ENCODE measurements at places on chromosomes 16 and 17.

DNA sequence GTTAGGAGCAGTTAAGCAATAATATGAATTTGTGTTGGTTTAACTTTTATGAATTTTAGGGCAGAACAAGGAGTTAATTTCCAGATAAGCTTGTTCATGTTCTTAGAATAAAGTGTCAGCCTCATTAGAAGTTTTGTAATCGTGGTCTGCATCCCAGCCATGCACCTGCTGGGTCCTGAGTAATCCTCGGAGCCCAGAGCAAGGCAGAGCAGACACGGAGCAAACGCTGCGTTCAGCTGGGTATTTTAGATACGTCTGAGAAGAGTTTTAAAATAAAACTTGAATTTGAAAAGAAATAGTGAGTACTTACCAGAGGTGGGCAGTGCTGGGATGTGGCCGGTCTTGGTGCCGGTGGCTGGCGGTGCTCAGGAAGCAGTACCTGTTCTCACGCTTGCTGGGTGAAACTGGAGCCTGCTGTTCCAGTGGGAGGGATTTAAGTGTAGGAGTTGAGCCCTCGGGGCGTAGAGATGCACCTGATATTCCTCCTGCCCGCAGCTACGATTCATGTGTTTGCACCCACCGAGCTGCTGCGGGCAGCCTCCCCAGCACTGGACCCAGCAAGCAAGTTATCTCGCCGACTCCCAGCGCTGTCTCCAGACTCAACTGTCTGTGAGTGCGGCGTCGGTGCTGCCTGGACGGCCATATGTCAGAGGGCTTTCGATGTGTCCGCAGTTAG lies at the start of gene ZNF750:
TSS of gene ZNF750 (minus strand) at position 406 of the 676 bp plus-strand sequence. CDS start 7,568 bp downstream, outside the sequence.
- DNase-seq = no peak

DNA sequence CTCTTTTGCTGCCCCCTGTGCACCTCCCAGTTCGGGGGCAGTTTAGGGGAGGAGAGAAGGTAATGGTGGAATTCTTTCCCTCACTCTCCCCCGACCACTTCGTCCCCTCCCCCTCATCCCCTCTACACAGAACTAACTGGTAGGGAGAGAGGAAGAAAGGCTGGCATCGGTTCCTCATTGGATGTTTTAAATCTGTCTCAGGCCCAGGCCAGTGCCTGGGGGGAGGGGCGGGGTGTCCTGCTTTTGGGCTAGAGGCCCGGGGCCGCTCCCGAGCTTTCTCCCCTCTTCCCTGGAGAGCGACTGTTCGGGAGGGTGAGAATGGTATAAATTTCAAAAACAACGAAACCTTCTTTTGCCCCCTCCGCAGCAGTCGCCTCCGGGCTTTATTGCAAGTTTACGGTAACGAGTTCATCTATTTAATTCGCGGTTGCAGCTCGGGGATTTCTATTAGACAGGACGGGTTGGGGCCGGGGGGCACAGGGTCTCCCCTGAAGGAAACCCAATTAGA lies at the start of gene PRAC2:
TSS of gene PRAC2 (plus strand) at position 271 of the 508 bp plus-strand sequence. CDS start 1,226 bp downstream, outside the sequence.
- no peak for DNase-seq

DNA sequence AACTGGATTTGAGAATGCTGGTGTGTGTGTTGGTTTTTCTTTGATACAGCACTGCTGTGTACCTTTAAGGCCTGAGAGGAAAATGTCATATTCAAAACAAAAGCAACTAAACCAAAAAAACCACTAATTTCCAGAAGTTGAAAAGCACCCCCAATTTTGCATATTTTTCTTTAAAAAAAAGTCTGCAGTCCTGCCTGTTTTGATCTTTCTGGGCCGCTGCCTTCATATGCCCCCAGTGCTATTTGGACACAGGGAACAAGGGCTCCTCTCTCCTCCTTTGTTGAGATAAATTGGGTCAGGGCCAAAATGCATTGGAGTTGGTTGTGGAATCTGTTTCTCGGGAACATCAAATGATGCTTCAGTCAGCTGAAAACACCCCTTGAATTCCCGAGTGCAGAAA lies 26.9 kb downstream of the GPT2 start:
- no peak for DNase-seq

DNA sequence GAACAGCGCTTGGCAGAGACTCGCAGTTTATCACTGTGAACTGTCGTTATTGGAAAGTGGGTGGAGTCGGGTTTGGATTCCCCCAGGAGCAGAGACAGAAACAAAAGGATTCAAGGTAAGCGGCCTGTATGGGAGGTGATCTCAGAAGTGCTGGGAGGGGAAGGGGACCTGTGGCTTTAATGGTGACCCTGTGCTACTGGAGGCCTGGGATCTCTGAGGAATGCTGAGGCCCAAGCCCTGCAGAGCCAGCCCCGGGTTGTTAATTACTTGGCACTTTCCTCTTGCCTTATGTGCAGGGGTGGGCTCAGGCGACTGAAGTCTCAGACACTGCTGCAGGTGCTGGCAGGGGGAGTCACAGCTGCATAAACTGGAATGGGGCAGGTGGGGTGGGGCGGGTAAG lies 27.4 kb downstream of the IRF8 start:
- DNase-seq = no peak

DNA sequence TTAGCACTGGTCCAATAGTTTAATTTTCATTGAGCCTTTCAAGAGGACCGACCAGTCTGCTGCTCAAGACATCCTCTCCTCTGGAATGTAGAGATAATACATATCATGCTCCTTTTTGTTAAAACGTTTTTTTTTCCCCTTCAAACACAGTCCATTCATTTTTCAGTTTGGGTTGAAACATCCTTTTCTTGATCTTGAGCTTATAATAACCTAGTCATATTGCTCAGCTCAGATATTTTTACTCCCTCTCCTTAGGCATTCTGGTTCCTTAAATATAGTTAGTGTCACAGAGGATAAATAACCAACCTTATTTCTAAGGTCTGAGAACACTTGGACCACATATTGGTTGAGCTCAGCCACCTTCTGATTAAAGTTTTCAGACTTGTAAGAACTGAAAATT lies 12.8 kb downstream of the ANKRD40CL start:
- DNase-seq = no peak

- no peak for DNase-seq
Observed at GRCh38 chr16:75216576-75216975, 2.2 kb upstream of the CTRB1 start.

GRCh38 chr16:73028263-73028662 lies 19.7 kb downstream of the ZFHX3 start:
- DNase-seq = no peak

DNA sequence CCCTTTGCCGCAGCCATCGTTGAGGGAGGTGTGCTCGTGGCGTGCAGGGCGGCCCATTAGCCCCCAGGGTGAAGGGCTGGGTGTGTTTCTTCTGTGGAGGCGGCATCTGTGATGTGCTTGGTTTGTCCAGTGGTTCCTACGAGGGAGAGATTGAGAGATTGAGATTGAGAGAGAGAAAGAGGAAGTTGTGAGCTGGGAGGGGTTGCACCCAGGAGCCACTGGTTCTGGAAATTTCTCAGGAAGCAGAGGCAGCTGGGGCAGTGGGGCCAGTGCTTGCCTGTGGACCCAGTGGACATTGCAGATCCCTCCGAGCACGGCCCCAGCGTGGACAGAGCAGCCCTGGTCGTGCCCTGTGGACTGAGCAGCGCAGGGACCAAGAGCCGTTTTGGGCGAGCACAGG lies 72.0 kb upstream of the ZNF750 start:
- DNase-seq = no peak

DNA sequence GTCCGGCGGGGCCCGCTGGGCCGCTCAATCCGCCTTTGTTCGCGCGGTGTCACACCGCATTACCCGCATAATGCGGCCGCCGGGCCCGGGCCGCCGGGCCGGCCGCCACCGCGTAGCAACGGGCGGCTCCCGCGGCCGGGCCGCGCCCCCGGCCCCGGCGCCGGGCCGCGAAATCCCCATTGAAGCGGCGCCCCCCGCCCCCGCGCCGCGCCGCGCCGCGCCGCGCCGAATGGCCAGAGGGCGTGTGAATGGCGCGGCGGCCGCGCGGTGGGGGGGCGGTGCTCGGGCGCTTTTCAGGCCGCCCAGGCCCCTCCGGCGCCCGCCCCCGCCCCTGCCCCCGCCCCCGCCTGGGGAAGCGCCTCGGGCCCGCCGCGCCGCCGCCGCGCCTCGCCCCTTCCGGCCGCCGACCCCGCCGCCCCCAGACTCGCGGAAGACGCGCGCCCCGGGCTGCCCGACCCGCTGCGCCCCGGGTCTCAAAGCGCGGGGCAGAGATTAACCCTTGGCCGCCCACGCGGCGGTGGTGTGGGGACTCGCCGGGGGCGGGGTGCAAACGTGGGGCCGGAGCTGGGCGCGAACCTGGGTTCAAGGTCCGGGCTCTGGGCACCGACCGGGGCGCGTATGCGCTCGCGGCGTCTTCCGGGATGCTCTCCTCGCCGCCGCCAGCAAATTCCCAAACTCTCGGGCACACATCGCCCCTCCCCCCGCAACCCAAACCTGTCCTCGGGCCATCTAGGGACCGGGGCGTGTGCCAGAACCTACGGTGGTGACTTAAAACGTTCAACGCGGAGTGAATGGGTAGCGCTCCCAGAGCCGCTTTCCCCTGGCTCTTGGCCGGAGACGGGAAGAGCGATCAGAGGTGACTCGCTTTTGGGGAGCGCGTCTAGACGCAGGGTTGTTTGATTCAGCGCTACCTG lies 46.7 kb downstream of the WNT3 start:
- DNase-seq = peak; percentile 58

GRCh38 chr17:50807009-50807408 lies 28.4 kb upstream of the WFIKKN2 start:
- no peak for DNase-seq

Measured in BE2C (cell line).